Heart right ventricle (tissue), 16 donors: ENCODE measurements at places on chromosomes 1 and 21. TPM values are rescaled to one million over a fixed set of nuclear protein-coding genes. Genes with fewer than 3 reads are reported as not detected.

DNA sequence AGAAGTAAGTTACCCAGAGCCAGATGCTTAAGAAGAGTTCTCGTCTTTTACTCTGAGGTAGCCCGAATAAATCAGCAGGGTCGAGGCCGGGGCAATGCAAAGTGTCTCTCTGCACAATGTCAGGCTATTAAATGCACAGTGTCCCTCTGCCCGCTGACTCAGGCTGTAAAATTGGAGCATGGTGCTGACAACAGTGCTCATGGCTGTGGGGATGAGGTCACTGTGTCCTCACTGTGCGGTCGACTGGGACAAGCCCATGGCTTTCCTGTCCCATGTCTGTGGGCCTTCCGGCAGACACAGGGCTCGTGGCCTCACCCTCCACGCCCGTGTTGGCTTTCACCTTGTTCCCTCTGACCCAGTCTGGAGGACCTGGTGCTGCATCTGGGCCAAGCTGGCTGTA lies 14.6 kb upstream of the SLC2A1 start:
- H3K27ac ChIP-seq = no peak overlapping the region
- H3K27me3 ChIP-seq = no peaks in the 10 kb centered on the region
- no peaks in the 10 kb centered on the region for H3K4me1 ChIP-seq
- no peaks in the 10 kb centered on the region for H3K36me3 ChIP-seq

GRCh38 chr1:147080006-147080661 lies 92.1 kb downstream of the PRKAB2 start:
- H3K36me3 ChIP-seq = no peaks in the 10 kb centered on the region
- H3K4me3 ChIP-seq = peak overlapping the region; percentile 10
- H3K27me3 ChIP-seq = peaks cover 91% of the 10 kb centered on the region
- no peak overlapping the region for H3K27ac ChIP-seq

GRCh38 chr1:150006881-150007421 lies 3.6 kb downstream of the OTUD7B start:
- H3K4me3 ChIP-seq = no peak overlapping the region
- no peak overlapping the region for H3K27ac ChIP-seq
- H3K27me3 ChIP-seq = no peaks in the 10 kb centered on the region
- H3K4me1 ChIP-seq = peaks cover 63% of the 10 kb centered on the region
- peaks cover 40% of the 10 kb centered on the region for H3K36me3 ChIP-seq

GRCh38 chr1:27597516-27598294 lies 6.2 kb downstream of the AHDC1 start:
- peaks cover 10% of the 10 kb centered on the region for H3K36me3 ChIP-seq
- H3K27ac ChIP-seq = peak overlapping the region; percentile 98
- no peak overlapping the region for H3K4me3 ChIP-seq
- peaks cover 88% of the 10 kb centered on the region for H3K4me1 ChIP-seq
- DNase-seq = no peak

DNA sequence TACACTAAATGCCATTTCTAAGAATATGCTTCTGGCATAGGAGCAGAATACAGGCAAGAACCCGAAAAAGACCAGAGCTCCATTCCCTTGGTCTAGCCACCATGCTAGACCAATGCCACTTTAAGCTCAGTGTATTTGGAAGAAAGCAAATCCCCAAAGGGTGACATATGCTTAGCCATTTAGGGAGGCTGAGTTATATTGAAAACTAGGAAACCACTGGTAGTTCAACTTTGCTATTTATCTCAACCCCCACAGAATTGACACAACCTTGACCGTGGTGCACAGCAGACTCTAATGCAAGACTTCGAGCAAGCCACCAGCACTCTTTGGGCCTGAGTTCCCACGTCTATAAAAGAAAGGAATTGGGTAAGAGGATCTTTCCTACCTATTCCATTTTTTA lies 167.9 kb downstream of the ADSS2 start:
- no peak for DNase-seq
- no peaks in the 10 kb centered on the region for H3K4me1 ChIP-seq
- no peaks in the 10 kb centered on the region for H3K27me3 ChIP-seq
- H3K36me3 ChIP-seq = no peaks in the 10 kb centered on the region
- H3K27ac ChIP-seq = no peak overlapping the region
- H3K4me3 ChIP-seq = no peak overlapping the region

DNA sequence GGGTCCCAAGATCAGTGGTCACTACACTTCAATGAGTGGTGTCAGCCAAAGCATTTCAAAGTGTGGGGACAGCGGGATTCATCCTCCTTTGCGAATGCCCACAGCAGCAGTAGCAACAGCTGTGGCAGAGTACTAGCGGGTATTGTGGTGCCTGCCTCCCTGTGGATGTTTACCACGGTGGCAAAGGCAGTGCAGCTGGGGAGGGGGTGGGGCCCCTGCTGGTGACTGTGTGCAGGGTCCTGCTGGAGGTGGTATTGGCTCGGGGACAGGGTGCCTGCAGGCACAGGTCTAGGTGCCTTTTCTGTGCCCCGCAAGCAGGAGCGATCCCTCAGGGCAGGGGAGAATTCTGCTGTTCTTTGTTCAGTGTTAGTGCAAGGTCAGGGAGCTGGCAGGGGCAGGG lies 415.7 kb downstream of the USP25 start:
- no peaks in the 10 kb centered on the region for H3K27me3 ChIP-seq
- no peak overlapping the region for H3K4me3 ChIP-seq
- H3K27ac ChIP-seq = no peak overlapping the region
- no peaks in the 10 kb centered on the region for H3K4me1 ChIP-seq
- no peaks in the 10 kb centered on the region for H3K36me3 ChIP-seq

- H3K27ac ChIP-seq = peak overlapping the region; percentile 96
- peak overlapping the region; percentile 67 for H3K4me3 ChIP-seq
- H3K27me3 ChIP-seq = no peaks in the 10 kb centered on the region
- H3K36me3 ChIP-seq = no peaks in the 10 kb centered on the region
- DNase-seq = no peak
- peaks cover 22% of the 10 kb centered on the region for H3K4me1 ChIP-seq
Observed at GRCh38 chr1:119139403-119139802, 1.1 kb downstream of the WARS2 start.

GRCh38 chr21:42543106-42543847 lies 29.6 kb downstream of the SLC37A1 start:
- H3K4me3 ChIP-seq = no peak overlapping the region
- H3K27me3 ChIP-seq = no peaks in the 10 kb centered on the region
- H3K4me1 ChIP-seq = no peaks in the 10 kb centered on the region
- no peak overlapping the region for H3K27ac ChIP-seq

- H3K4me3 ChIP-seq = no peak overlapping the region
- DNase-seq = no peak
- H3K4me1 ChIP-seq = no peaks in the 10 kb centered on the region
- H3K27me3 ChIP-seq = no peaks in the 10 kb centered on the region
- no peaks in the 10 kb centered on the region for H3K36me3 ChIP-seq
Observed at GRCh38 chr1:99457381-99458165, 188.3 kb upstream of the PALMD start.

DNA sequence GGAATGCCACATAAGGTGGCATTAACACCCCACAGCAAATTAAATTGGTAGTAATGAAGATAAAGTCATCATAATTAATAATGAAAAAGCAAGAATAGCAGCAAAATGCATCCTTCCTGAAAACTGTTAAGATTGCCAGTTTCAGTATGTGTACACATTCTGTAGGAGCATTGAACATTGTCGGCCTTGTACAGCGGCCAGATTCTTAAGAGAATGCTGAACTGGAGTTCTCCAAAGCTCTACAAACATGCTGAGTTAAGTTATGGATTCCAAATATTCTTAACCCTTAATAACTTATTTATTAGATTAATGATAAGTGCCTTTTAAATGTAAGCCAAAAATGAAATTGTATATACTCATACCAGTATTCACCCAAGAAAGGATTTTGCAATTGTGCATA lies 189.9 kb downstream of the AK5 start:
- no peak overlapping the region for H3K4me3 ChIP-seq
- DNase-seq = no peak
- H3K36me3 ChIP-seq = no peaks in the 10 kb centered on the region
- H3K27ac ChIP-seq = no peak overlapping the region
- peaks cover 4% of the 10 kb centered on the region for H3K4me1 ChIP-seq
- H3K27me3 ChIP-seq = no peaks in the 10 kb centered on the region

- peak overlapping the region; percentile 1 for H3K27ac ChIP-seq
- DNase-seq = peak; percentile 47
- H3K4me3 ChIP-seq = no peak overlapping the region
- H3K27me3 ChIP-seq = no peaks in the 10 kb centered on the region
- H3K4me1 ChIP-seq = peaks cover 79% of the 10 kb centered on the region
- H3K36me3 ChIP-seq = no peaks in the 10 kb centered on the region
Observed at GRCh38 chr1:63946866-63947491, 173.2 kb downstream of the ROR1 start.

DNA sequence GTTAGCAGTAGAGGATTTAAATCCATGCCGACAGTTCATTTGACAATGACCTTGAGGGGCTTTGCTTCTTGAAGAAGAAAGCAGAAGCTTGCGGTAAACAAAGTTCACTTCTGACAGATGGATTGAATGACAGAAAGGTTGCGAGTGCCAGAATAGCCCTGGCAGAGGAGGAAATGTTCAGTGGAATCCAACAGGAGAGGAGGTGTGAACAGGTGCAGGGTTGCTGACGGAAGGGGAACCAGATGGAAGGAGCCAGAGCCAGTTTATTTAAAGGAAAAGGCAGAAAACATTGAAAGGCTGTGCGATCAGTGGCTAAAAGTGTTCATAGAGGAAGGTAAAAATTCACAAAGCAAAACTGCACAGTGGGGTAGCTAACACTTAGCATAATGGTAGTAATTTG lies 141.0 kb downstream of the SDCCAG8 start:
- no peaks in the 10 kb centered on the region for H3K27me3 ChIP-seq
- no peak overlapping the region for H3K4me3 ChIP-seq
- no peak for DNase-seq
- H3K4me1 ChIP-seq = no peaks in the 10 kb centered on the region

DNA sequence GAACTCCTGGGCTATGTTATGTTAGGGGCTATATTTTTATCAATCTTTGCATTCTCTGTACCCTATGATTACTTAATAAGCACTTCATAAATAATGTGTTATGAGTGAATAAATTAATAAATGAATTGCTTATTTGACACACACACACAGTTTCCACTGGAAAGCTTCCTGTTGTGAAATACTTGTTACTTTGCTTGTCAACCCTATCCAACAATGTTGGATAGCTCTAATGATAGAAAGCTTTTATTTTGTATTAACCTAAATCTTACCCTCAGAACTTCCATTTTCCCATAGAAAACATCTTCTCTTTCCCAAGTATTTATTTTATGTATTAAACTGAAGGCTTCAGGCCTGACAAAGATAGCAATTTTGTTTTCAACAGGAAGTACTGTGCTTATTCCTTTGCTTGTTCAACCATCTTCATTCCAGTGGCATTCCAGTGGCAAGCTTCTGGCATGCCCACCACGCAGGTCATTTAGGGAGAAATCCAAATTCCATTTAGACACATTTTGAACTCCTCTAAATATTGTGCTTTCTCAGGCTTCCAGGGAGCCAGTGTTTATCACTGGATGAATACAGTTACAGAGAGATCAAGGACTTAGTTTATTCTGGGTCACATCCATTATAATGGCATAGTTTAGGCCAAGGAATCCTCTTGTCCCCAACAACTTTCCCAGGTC lies 134.4 kb downstream of the TGFB2 start:
- H3K4me1 ChIP-seq = no peaks in the 10 kb centered on the region
- no peaks in the 10 kb centered on the region for H3K27me3 ChIP-seq
- no peak for DNase-seq
- H3K27ac ChIP-seq = peak overlapping the region; percentile 86
- H3K4me3 ChIP-seq = no peak overlapping the region

DNA sequence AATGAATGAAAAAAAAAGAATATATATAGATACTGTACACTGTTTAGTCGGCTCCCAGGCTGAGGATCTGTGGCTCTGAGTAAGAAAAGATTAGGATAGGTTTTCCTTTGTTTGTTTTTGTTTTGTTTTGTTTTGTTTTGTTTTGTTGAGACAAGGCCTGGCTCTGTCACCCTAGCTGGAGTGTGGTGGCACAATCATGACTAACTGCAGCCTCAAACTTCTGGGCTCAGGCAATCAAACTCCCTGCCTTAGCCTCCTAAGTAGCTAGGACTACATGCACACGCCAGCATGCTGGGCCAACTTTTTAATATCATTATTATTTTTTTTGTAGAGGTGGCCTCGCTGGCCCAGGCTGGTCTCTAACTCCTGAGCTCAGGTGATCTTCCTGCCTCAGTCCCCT lies 87.9 kb upstream of the PTBP2 start:
- H3K4me3 ChIP-seq = no peak overlapping the region
- H3K27ac ChIP-seq = no peak overlapping the region
- no peaks in the 10 kb centered on the region for H3K27me3 ChIP-seq
- DNase-seq = no peak
- H3K36me3 ChIP-seq = no peaks in the 10 kb centered on the region

DNA sequence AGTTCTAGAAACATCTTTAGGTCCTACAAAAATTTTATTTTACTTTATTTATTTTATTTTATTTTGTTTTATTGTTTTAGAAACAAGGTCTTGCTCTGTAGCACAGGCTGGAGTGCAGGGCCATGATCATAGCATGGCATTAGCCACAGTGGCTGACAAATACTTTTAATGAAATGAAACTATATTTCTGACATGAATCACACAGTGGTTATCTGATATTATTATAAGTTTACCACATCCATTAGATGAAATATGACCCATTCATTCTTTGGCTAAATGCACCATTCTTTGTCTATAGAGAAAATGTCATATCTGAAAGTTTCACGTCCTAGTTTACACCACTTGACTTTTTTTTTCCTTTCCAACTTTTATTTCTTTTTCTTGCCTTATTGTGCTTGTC lies 613.4 kb upstream of the ADAMTS5 start:
- no peak for DNase-seq
- H3K27ac ChIP-seq = no peak overlapping the region

GRCh38 chr21:42534421-42535378 lies 21.0 kb downstream of the SLC37A1 start:
- no peaks in the 10 kb centered on the region for H3K4me1 ChIP-seq
- H3K4me3 ChIP-seq = no peak overlapping the region
- no peaks in the 10 kb centered on the region for H3K27me3 ChIP-seq
- no peak overlapping the region for H3K27ac ChIP-seq
- no peaks in the 10 kb centered on the region for H3K36me3 ChIP-seq

DNA sequence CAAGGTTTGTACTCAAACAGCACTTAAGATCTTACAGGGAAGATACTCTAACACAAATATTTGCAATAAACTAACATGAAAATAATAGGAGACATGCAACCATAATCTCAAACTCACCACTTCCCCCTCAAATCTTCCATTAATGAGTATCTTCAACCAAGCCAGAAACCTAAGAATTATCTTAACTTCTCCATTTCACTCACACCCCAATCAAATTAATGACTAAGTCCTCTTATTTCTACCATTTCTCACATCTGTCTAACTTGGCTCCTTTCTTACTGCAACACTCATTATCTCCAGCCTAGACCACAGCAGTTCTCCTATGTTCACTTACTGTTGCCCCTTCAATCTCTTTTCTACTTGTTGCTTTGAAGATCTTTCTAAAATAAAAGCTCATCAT lies 10.4 kb downstream of the RBBP5 start:
- H3K4me3 ChIP-seq = no peak overlapping the region
- no peak for DNase-seq
- no peaks in the 10 kb centered on the region for H3K4me1 ChIP-seq

GRCh38 chr1:182338806-182339370 lies 52.7 kb downstream of the GLUL start:
- no peak overlapping the region for H3K4me3 ChIP-seq
- H3K27ac ChIP-seq = no peak overlapping the region
- peaks cover 8% of the 10 kb centered on the region for H3K4me1 ChIP-seq
- DNase-seq = no peak

The C1QB gene
- 18.9 TPM for total RNA-seq

The HSF2BP gene
- 0.17 TPM for total RNA-seq

The ELAVL4 gene
- total RNA-seq = not detected

The GRHL3 gene
- total RNA-seq = not detected

The SLFNL1 gene
- 0.34 TPM for total RNA-seq

The ZNF648 gene
- total RNA-seq = not detected

The GUCA2B gene
- total RNA-seq = not detected

The XCL2 gene
- not detected for total RNA-seq

The SUSD4 gene
- 4.5 TPM for total RNA-seq
